Activated naive CD8-positive, alpha-beta T cell treated with anti-CD3 and anti-CD28 coated beads, Interleukin-2, amount 50 U/mL, for 16 hours (primary cell): ENCODE measurements at places on chromosomes 3 and 15.

DNA sequence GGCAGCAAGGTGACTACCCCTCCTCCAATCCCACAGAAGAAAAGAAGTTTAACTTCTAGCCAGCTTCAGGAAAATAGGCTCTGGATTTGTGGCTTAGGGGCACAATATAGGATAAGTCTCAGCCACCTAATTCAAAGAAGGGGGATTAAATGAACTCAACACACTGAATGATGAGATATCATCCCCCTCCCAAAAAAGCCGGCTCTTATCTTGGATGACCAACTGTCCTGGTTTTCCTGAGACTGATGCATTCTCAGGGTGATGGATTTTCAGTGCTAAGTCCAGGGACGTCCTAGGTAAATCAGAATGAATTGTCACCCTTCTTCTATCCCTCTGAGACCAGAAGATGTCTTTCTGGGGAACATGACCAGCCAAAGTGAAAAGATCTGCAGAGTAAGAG is 487.0 kb upstream of the PROK2 start:
- DNase-seq, result no peak

DNA sequence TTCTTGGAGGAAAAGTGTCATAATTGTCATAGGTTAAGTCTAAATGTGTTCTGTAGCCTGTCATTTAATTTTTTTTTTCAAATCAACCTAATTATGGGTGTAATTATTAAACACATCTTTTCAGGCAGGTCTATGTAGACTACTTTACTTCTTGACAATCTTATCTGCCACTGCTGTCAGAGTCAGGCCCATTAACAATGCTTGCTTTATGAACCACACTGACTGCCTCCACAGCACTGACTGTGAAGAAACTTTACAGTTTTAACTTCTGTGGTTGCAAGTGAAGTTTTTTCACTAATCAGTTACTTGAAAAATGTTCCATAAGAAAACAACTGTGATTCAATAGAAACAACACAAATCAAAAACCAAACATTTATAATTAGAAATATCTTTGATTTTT is 407.8 kb downstream of the PLCL2 start:
- DNase-seq, result no peak

- no peak for DNase-seq
Observed at GRCh38 chr15:40115670-40116093, 7.0 kb upstream of the BMF start.

- DNase-seq, result no peak
Observed at GRCh38 chr3:195916291-195916690, 7.9 kb upstream of the TNK2 start.

DNA sequence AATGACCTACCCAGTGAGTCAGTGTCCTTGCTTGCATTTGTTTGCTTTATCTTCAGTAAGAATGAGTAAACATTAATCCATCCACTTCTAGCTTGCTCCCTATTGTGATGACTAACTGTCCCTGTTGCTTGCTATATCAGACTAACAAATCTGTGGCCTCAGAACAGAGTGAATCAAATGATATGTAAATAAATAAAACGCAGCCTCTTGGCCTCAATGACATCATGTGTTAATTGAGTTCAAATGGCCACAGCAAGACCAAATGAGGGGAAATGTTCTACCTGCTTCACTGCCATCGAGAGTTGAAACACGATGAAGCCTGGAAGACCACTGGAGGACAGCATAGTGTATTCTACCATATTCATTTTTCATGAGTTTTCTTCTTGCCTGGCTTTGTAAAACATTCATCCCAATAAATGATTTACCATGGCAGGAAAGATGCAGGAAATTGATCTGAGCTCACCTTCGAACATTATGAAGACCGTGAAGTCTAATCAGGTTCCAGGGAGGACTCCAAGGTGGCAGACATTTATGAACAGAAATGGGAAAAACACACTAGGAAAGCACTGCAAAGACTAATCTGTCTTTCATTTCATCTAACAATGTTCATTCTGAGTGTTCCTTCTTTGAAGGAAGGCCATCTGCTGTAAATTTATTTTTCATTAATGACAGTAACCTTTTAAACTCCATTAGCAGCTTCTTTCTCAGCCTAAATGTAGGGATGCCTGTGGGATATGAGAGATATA is 1144.5 kb downstream of the TUSC7 start:
- DNase-seq, result no peak

- DNase-seq, result no peak
Observed at GRCh38 chr3:134339913-134340312, 34.3 kb downstream of the AMOTL2 start.

DNA sequence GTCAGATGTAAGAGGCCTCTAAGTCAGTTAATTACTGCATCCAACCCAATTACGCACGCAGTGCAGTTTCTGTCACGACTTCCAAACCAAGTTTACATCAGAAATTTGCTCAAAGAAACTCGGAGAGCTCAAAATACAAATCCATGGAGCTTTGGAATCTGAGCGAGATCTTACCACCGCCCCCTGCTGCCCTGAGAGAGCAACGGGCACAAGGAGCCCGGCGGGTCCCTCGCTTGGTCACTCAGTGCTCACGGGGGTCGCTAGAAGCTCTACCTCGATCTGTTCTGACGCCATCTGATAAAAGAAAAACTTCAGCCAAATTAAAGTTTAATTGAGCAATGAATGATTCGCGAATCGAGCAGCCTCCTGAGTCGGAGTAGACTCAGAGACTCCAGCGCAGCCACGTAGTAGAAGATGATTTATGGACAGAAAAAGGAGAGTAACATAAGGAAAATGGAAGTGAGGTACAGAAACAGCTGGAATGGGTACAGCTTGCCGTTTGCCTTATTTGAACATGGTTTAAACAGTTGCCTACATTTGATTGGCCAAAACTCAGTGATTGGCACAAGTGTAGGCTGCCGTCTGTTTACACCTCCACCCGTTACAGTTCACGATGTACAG is 232.7 kb upstream of the ATP10A start:
- DNase-seq, result no peak

DNA sequence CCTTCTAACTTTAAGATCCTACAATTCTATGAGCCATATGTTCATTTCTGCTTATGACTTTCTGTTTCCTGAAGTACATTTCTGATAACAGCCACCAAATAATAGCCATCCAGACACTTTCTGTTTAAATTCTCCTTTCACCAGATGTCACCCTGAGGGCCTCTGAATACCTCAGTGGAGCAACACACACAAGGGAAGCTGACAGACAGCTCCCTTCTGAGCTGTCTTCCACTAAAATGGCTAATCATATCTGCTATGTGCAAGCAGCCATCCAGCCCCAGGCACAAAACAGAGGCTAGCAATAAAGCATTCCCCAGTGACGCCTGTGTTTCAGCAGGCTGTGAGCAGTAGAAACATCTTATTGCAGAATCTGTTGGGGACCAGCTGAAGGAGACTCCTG is 666.6 kb upstream of the UBE2E2 start:
- DNase-seq, result no peak

GRCh38 chr15:62135532-62136134 is 29.5 kb downstream of the C2CD4B start:
- DNase-seq, result no peak

- no peak for DNase-seq
Observed at GRCh38 chr3:45992821-45993221, 2.8 kb downstream of the FYCO1 start.

DNA sequence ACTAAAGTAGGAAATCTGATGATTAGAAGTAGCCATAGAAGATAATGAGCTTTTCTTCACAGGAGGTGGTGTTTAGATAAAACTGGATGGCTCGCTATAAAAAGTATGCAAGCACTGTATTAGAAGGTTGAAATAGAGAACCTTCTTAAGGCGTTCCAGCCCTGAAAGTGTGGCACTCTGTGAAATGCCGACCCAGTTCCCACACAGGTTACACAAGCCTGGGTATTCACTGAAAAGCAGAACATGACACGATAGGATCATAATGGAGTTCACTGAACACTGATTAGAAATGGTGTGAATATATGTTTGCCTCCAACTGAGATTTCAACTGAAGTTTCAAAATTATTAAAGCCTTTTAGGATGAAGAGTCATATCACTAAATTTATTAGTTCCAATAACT is 15.0 kb upstream of the LRRC34 start:
- no peak for DNase-seq

GRCh38 chr15:93030430-93031102 is 58.4 kb downstream of the RGMA start:
- DNase-seq, result peak; percentile 14

DNA sequence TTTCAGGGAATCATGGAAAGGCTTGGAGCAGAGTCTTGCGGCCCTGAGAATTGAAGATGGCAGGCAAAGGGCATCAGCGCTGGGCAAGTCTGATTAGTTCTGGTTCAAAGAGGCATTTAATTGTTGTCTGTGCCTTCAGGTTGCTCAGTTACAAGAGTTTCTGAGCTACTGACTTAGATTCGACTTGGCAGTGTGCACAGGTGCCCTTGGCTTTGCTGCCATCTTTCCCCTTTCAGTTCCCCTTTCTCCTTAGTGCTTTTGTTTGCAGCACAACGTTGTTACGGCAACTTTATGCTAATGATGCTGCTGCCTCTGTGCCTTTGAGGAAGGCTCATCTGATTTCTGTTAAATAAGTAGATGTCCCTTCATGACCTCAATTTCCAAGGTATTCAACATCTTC is 12.5 kb downstream of the P2RY14 start:
- no peak for DNase-seq

DNA sequence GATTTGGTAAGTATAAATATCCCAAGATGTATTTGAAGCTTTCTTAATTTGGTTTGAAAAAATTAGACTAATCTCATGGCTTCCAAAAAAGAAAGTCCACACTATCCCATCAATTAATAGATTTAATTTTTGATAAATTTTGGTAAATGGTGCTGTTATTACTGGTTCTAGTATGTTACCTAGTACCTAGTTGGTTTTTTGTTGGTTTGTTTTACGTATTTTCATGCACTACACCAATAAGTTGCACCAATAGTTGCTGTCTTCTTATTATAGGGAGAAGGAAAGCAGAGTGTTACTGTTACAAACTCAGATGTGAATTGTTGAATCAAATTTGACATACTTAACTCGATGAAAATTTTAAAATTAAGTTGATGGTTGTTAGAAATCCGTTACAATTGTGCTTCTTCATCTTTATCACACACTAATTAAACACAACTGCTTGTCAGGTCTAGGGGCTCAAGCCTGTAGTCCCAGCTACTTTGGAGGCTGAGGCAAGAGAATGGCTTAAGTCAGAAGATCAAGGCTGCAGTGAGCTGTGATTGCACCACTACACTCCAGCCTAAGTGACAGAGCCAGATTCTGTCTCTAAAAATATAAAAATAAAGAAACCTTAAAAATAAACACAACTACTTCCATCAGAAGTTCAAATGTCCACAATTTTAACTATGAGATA is 23.1 kb upstream of the MBNL1 start:
- no peak for DNase-seq

DNA sequence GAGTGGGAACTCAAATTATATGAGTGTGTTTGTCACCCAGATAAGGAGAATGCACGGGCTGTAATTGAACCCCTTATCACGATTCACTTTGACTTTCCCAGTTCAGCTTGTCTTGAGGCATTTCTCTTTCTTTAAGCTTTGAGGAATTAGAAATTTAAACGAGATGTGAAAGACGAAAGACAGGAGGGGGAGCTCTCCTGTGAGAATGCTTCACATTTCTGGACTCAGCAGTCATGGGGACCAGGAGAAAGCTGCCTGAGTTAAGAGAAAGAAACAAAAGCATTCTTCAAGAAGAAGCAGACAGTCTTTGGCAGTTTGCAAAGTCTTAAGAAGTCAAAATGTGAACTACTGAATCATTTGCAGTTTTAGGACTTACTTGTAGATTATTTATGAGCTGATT is 205.6 kb downstream of the NECTIN3 start:
- DNase-seq, result no peak

GRCh38 chr3:44105571-44105970 is 136.1 kb upstream of the TOPAZ1 start:
- no peak for DNase-seq

- no peak for DNase-seq
Observed at GRCh38 chr3:24139463-24140412, 194.7 kb downstream of the NR1D2 start.

- DNase-seq, result no peak
Observed at GRCh38 chr15:77768107-77768506, 135.4 kb upstream of the LINGO1 start.

- no peak for DNase-seq
Observed at GRCh38 chr15:88987591-88987933, 74.4 kb upstream of the MFGE8 start.

DNA sequence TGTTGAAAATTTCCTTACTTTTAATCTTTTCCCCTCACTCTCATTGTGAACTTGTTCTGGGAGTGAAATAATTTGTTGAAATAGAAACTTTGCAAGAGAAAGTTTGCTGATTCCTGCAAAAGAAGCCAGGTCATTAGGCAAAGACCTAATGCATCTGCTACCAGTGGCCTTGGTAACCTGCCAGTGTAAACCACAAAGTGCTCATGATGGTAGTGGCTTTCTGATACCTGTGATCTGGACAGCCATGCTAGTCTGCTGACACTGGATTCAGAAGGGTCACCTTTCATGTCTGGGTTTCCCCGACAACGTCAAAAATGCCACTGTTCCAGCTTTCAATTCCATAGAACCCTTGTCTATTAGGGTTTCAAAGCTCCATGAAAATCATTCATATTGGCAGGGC is 123.7 kb upstream of the MCTP2 start:
- no peak for DNase-seq

- no peak for DNase-seq
Observed at GRCh38 chr3:126655887-126656286, 963 bp upstream of the TXNRD3 start.

DNA sequence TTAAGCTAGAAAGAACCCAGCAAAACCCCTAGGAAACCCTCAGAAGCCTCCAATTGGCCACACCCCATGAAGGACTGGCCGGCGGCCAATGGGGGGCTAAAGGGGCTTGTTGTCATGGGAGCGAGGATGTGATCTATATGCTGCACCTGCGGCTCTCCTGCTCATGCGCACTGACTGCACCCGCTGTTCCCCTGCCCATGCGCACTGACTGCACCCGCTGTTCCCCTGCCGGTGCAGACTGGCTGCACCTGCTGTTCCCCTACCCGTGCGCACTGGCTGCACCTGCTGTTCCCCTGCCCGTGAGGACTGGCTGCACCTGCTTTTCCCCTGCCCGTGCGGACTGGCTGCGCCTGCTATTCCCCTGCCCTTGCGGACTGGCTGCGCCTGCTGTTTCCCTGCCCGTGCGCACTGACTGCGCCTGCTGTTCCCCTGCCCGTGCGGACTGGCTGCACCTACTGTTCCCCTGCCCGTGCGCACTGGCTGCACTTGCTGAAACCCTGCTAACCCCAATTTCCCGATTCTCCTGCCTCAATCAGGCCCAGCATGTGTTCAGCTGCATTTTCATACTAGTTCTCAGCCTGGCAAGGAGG is 16.8 kb upstream of the MCCC1 start:
- peak; percentile 17 for DNase-seq

GRCh38 chr3:138397983-138398382 is 36.4 kb upstream of the ESYT3 start:
- no peak for DNase-seq
